Heart left ventricle (tissue), 16 donors: ENCODE measurements at places on chromosomes 16 and 17. TPM values are rescaled to one million over a fixed set of nuclear protein-coding genes. Genes with fewer than 3 reads are reported as not detected.
A peak's percentile ranks its signal among the peaks of the same experiment; 100 is the strongest.

DBF4B gene
- 3.4 TPM for polyA plus RNA-seq

NLK gene
- 8.1 TPM for polyA plus RNA-seq

- no peak for DNase-seq
Measured at GRCh38 chr16:62583414-62583813, 547.2 kb upstream of the CDH8 start.

- no peak for DNase-seq
Measured at GRCh38 chr17:60525328-60525684, 736 bp downstream of the APPBP2 start.

- no peak for DNase-seq
Measured at GRCh38 chr17:56326001-56326359, 172.7 kb downstream of the ANKFN1 start.

- DNase-seq = no peak
Measured at GRCh38 chr17:49334744-49335512, 27.1 kb downstream of the ZNF652 start.

GRCh38 chr17:34623856-34624766 lies 44.7 kb downstream of the TMEM132E start:
- no peak for DNase-seq

GRCh38 chr17:9028202-9028987 lies 7.1 kb downstream of the NTN1 start:
- DNase-seq = no peak

DNA sequence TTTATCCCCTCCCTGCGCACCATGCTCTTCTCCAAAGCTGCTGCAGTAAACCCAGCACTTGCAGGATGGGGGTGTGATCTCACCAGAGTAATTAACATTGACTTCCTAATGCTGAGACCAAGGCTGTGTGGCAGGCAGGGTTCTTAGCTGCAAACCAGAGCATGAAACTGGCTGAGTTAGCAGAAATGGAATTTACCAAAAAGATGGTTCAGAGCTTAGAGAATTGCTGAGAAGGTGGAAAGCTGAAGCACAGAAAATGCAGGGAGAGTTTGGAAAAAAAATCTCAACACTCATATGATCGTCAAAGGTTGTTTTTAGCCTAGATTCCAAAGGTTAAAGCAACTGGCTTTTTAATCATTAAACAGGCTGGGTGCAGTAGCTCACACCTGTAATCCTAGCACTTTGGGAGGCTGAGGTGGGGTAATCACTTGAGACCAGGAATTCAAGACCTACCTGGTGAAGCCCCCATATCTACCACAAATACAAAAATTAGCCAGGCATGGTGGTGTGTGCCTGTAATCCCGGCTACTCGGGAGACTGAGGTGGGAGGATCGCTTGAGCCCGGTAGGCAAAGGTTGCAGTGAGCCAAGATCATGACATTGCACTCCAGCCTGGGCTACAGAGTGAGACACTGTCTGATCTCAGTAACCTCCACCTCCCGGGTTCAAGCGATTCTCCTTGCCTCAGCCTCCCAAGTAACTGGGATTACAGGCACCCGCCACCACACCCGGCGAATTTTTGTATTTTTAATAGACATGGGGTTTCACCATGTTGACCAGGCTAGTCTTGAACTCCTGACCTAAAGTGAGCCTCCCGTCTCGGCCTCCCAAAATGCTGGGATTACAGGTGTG lies 6.0 kb upstream of the TXNDC11 start:
- no peak for DNase-seq

DNA sequence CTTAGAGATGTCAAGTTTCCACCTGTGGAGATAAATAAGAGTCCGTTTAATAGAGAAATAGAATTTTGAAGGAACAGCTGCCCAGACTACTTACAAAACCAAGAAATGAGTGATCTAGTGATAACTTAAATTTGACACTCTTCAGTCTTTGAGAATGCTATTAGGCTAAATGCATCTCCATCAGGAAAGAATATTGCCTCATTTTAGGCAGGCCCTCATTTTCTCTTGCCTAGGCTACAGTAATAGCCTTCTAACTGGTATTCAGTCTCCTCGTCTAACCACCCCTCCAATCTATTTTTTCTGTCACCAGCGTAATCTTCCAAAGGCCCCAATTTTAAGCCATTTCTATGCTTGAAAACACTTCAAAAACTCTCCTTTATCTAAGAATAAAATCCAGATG lies 537.8 kb upstream of the CA10 start:
- no peak for DNase-seq

DNA sequence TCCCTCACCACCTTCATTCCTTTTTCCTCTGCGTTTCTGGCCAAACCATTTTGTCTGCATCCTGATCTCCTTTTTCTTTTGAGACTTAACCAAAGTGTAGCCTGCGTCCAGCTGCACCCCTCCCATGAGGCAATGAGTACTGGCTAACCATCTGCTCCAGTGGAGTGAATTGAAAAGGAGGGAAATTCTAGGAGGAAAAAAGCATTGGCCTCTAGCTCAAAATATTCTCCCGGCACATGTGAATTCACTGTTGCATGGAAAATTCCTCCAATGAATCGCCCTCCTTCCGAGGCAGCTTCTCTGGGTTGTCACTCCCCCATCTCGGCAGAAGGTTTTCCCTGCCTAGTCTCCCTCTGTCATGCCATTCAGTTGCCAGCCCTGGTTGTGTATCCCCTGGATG lies 5.6 kb downstream of the RAP1GAP2 start:
- no peak for DNase-seq

DNA sequence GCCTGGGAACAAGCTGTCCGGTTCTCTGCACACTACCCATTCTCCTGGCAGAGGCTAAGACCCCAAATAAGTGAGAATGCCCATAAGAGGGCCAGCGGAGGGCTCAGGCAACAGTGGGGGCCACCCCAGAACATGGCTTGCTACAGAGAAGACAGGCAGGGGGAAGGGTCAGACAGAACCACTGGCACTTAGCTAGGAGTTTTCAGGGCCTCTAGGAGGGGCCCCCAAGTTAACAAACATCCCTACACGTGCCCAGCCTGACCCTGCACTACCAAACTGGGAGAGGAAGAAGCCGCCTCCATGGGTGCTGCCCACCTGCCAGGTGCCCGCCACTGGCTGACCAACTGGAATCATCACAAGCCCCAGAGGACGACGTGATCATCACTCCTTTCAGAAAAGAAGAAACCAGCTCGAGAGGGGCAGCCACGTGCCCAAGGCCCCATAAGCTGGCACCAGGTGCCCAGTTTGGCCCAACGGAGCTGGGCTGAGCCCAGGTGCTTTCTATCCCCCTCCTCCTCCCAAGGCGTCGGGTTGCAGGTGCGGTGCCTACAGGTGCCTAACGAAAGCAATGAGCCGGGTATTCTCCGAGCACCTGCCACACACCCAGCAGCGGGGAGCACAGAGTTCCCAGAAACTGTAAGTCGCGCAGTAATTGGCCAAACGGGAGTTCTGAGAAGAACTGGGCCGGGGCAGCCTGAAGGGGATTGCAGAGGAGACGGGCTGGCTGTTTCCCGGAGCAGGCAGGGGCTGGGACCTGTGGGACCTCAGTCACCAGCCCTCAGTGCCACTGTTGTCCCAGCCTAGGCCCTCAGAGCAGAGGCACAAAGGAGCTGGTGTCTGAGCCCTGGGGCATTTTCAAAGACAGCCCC lies 13.2 kb downstream of the RPH3AL start:
- no peak for DNase-seq

DNA sequence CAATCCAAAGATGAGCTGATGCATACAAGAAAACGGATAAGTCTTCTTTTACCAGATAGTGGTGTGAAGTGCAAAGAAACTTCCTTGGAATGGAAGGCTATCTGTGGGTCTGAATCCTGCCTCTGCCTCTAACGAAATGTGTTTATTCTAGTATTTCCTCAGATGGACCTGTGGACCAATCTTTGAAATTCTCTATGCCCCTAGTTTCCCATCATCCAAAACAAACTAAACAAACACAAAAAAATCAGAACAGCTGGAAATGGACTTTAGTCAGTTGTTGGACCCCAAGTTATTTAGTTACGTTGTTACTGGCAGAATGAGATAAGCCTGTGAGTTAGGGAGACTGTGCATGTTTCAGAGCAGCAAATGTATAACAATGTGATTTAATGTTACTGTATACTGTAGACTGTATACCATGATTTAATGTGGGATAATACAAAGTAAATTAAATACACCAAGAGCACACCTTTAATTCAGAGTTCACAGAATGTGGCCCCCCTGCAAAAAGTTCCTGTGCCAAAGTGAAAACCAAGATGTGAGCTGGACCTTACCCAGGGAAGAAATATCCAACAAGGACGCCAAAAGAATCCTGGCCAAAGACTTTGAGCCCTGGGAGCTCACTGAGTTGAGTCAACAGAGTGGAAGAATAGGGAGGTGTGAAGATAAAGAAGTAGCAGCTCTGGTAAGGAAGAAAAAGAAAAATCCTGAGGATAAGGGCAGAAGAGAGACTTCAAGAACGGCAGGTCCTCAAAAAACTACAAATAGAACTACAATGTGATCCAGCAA lies 255.2 kb downstream of the CNTNAP4 start:
- DNase-seq = no peak

DNA sequence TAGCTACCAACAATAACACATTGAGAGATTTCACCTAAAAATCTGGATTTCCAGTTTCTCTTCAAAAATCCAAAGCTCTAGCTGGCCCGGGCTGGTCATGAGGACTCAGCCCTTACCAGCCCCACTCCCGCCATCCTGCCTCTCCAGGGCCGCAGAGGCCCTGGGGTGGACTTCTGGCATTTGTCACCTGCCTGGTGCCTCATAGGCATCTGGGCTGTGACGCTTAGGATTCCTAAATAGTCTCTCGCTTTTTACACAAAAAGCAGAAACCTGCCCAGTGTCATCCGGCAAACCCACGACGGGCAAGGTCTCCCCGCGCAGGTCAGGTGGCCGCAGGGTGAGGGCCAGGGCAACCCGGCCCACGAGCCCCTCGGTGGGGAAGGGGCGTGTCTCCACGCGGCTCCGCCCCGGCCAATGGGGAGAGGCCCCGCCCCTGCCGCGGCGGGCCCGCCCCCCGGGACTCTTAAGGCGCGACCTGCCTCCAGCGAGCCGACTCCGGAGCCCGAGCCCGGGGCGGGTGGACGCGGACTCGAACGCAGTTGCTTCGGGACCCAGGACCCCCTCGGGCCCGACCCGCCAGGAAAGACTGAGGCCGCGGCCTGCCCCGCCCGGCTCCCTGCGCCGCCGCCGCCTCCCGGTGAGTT lies at the start of gene VASN:
VASN (plus strand) TSS at position 492 of the 644 bp plus-strand sequence. CDS start 9,030 bp downstream, outside the sequence.
- peak; percentile 91 for DNase-seq
